ENCODE measurements at places on chromosomes 2 and 18.

GRCh38 chr18:50973367-50974126 lies 5.7 kb downstream of the ELAC1 start:
- DNase-seq = no peak

- no peak for DNase-seq
Measured at GRCh38 chr2:147646818-147647468, 197.9 kb upstream of the ACVR2A start.

- DNase-seq = no peak
Measured at GRCh38 chr18:74234326-74235171, 57.2 kb downstream of the CYB5A start.

DNA sequence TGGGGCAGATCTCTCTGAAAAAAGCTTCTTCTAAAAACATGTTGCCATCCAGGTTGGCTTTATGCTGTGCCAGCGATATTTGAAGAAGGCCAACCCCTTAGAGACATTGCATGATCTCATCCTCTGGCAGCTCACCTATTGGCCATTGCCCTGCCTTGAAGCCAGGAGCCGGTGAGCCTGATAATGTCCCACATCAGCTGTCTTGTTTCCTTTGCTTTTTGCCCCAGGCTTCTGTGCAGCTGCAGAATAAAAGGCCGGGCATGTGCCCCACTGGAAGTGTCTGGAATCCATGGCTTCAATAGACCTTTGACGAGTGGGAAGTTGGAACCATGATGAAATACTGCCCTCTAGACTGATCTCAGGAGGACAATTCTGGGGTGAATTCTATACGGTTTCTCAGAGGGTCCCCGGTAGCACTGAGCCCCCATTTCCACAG lies 523.5 kb upstream of the ZEB2 start:
- DNase-seq = no peak

DNA sequence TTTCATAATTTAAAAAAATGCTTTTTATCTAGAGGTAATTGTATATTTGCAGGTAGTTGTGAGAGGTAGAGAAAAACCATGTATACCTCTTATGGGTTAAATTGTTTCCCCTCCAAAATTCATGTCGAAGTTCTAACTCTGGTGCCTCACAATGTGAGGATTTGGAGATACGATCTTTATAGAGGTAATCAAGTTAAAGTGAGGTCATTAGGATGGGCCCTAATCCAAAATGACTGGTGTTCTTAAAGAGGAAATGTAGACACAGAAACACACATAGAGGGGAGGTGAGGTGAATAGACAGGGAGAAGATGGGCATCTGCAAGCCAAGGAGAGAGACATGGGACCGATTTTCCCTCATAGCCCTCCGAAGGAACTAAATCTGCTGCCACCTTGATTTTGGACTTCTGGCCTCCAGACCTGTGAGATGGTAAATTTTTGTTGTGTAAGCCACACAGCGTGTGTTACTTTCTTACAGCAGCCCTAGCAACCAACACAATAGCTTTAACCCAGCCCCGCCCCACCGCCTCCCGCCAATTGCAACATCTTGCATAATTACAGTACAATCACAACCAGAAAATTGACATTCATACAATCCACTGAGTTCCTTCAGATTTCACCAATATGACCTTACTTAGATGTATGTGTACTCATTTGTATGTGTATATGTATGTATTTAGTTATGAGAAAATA lies 208.9 kb downstream of the MIB1 start:
- no peak for DNase-seq
